ENCODE measurements at places on chromosomes 16 and 17. TPM values are rescaled to one million over a fixed set of nuclear protein-coding genes. Genes with fewer than 3 reads are reported as not detected.

GRCh38 chr16:21060027-21060510, 90.6 kb downstream of the DNAH3 start:
- no peak for DNase-seq

The ABCA9 gene
- 0.09 TPM for total RNA-seq

- no peak for DNase-seq
These were observed 1262.8 kb upstream of the CDH8 start for GRCh38 chr16:63298993-63299392.

- DNase-seq = no peak
These were observed 7.6 kb upstream of the CNP start for GRCh38 chr17:41959030-41959335.

GRCh38 chr17:81380131-81380530, 15.1 kb upstream of the BAHCC1 start:
- DNase-seq = no peak

GRCh38 chr17:17285951-17286350, 4.9 kb upstream of the COPS3 start:
- no peak for DNase-seq

The NEUROD2 gene
- not detected for total RNA-seq

DNA sequence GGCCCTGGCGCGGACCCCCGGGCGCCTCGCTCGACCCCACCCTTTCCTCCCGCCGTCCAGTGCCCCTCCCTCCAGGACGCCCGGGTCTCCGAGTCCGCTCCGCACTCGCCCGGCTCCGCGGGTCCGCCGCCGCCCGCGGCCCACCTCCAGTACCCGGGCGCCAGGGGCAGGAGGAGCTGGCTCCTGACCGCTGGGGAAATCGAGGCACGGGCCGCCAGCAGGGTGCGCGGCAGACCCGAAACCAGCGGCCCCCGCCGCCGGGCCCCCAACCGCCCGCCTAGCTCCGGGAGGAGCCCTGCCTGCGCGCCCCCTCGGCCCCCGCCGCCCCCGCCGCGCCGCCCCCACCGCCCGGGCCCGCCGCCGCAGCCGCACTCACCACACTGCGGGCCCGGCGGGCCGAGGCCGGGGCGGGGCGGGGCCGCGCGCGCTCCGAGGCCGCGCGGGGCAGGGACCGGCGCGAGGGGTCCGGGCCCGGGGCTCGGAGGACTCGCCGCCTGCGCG, 333 bp downstream of the MAFG start:
- no peak for DNase-seq

- DNase-seq = no peak
These were observed 22.5 kb downstream of the WWP2 start for GRCh38 chr16:69784586-69784985.

- no peak for DNase-seq
These were observed 21.7 kb upstream of the UBTF start for GRCh38 chr17:44241106-44241624.

The ITGA2B gene
- not detected for total RNA-seq

The TSR3 gene
- 95.5 TPM for total RNA-seq

- no peak for DNase-seq
These were observed 14.7 kb downstream of the TBX2 start for GRCh38 chr17:61414141-61414935.

- peak; percentile 78 for DNase-seq
These were observed 190.3 kb downstream of the RBFOX3 start for GRCh38 chr17:79420318-79421243.

GRCh38 chr16:67451704-67452435, 20.9 kb downstream of the HSD11B2 start:
- no peak for DNase-seq

- peak; percentile 11 for DNase-seq
These were observed 1.1 kb downstream of the CREBBP start for GRCh38 chr16:3879258-3879886.

DNA sequence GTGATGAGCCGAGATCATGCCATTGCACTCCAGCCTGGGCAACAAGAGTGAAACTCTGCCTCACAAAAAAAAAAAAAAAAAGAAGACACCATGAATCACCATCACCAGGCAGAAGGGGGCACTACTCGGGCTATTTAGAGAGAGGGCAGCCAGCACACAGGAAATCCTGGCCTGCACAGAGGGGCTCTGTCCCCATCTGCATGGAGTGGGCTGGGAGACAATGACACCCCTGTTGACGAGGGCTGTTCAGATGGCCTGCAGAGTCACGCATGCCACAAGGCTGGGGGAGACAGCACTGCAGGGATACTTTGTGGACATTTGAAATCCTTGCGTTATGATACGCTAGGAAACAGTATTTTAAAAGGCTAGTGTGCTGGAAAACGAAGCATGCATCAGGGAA, 48.3 kb downstream of the CUEDC1 start:
- peak; percentile 36 for DNase-seq

GRCh38 chr17:17774009-17774881, 62.5 kb downstream of the SREBF1 start:
- peak; percentile 45 for DNase-seq

- DNase-seq = no peak
These were observed 17.6 kb downstream of the HS3ST3A1 start for GRCh38 chr17:13583996-13584700.

DNA sequence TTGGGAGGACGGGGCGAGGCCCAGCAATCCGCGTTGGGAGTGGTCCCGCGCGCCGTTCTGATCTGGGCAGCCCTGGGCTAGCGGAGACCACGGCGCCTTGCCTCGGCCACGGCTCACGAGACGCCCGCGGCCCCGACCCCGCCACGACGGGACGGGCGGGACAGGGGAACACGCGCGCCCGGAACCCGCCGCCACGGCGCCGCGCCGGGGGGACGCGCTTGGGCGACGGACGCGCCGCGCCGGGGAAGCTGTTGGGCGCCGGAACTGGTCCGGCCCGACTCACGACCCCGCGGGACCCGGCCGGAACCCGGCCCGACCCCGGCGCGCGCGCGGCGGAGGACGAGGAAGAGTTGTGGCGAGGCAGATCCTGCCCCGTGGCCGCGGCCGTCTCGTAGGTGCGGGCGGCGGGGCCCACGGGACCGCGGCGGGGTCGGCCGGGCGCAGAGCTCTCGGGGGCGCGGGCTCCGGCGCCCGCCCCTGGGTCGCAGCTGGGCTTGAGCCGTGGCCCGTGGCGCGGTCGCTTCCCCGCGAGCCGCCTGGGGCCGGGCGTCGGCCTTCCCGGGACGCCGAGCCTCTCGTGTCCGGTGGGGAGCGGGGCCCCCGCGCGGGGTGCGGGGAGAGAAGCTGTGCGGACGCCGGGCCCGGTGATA, at the start of gene ACSF3:
ACSF3 (plus strand) TSS at position 251 of the 650 bp plus-strand sequence. CDS start 6,830 bp downstream, outside the sequence.
- peak; percentile 70 for DNase-seq

DNA sequence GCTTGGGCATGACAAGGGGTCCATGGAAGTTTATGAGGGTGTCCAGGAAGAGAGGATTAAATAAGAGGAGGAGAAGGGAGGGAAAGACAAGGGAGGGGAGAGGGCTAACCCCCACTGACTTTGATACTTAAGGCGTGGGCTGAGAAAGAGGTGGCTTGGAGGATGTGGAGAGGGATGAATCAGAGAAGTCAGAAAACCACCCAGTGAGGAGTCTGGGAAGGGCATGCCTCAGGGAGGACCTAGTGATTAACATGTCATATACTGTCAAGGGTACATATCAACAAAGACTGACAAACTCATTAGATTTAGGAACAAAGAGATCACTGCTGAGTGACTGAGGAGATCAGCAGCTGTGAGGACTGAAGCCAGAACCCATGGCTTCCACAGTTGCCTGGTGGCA, 145.4 kb downstream of the IRX5 start:
- DNase-seq = peak; percentile 17

DNA sequence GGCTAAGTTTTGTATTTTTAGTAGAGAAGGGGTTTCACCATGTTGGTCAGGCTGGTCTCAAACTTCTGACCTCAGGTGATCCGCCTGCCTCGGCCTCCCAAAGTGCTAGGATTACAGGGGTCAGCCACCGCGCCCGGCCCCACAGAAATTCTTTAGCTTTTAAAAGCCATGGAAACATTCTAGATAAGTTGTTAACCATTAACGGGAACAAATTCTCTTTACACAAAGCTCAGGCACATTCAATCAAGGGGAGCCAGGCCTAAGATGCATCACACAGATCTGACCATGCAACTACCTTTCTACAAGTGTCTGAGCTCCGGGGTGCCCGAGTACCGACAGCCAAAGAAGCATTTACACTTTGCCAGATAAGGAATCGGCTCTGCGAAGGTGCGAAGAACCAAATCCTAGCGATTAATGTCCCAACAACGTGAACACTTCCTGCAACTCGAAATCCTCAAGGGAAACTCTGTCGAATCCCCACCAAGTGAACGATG, 1.0 kb downstream of the EMC8 start:
- DNase-seq = no peak

DNA sequence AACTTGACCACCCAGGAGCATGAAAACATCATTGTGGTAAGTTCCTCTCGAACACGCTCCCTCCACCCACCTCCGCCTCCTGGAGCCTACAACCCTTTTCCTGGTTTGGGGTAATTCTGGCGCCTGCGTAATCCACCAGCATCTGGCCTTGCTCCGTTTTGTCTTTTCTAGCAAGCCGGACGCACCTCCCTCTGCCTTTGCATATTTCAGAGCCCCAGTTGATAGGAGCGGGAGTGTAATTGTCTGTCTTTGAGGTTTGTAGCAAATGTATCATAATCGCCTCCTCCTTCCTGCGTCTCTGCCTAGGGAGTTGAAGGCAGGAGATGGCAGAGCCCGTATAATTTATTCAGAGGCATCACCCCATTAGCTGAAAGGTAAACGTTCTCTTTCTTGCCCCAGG, 121.3 kb upstream of the PLCG2 start:
- DNase-seq = no peak

The HOXB3 gene
- 1.3 TPM for total RNA-seq

DNA sequence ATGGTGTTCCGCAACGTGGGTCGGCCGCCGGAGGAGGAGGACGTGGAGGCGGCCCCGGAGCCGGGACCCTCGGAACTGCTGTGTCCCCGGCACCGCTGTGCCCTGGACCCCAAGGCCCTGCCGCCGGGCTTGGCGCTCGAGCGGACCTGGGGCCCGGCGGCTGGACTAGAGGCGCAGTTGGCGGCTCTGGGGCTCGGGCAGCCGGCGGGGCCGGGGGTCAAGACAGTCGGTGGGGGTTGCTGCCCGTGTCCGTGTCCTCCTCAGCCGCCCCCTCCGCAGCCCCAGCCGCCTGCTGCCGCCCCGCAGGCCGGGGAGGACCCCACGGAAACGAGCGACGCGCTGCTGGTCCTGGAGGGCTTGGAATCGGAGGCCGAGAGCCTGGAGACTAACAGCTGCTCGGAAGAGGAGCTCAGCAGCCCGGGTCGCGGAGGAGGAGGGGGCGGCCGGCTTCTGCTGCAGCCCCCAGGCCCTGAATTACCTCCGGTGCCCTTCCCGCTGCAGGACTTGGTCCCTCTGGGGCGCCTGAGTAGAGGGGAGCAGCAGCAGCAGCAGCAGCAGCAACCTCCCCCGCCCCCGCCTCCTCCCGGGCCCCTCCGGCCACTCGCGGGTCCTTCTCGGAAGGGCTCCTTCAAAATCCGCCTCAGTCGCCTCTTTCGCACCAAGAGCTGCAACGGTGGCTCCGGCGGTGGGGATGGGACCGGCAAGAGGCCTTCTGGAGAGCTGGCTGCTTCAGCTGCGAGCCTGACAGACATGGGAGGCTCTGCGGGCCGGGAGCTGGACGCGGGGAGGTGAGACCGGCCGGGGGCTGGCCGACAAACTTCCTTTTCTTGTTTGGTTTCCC, 821 bp downstream of the SOCS7 start:
- DNase-seq = peak; percentile 14

GRCh38 chr16:76175718-76176117, 101.5 kb upstream of the CNTNAP4 start:
- no peak for DNase-seq

GRCh38 chr17:39139561-39139960, 11.9 kb downstream of the PLXDC1 start:
- DNase-seq = no peak

The MT3 gene
- total RNA-seq = not detected

All from Daoy (cell line).